ENCODE measurements at places on chromosomes 6 and 20.

DNA sequence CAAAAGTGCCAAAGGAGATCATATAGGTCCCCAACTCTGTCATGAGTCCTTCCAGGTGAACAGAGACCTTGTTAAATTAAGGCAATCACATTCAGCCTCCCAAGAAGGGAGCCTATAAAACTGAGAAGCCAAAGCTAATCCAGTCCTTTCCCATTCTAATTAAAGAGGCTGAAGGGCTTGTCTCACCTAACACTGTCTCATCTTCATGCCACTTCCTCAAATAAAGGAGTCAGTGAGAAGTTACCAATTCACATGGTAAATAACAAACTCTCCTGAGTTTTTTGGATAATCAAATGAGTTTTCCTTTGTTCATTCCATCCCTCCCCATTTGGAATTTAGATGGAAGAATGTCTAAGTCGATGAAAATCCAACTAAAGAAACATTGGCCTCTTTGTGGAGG is 242.8 kb downstream of the UST start:
- no peak for DNase-seq

DNA sequence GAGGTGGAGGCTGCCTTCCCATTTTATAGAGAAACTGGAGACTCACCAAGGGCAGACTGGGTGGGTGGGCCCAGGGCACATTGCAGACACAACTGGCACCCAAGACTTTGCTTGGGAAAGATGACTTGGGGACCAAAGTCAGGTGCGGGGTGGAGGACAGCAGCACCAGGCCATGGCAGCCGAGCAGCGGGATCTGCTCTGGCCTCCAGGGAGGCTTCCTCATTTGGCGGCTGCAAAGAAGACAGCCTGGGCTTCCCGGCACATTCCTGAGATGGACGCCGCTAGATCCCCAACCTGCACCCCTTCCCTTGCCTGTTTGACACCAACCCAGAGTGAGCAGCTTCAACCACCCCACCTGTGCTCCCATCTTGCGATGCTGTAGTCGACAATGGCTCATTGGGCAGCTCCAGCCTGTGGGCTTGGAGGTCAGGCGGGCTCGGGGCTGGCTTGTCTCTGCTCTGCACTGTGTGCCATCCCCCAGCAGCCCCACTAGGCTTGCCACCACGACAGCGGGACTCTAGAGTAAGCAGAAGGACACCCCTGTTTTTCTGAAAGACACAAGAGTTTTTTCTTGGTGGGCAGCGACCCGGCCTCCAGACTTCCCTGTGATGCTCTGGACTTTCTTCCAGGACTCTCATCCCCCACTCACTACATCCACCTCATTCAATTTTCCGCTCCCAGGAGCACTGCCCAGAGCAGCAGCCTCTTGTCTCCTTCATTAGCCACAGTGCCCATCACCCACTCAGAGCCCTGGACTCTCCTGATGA is 184.9 kb upstream of the CST7 start:
- no peak for DNase-seq

GRCh38 chr6:42049116-42049809 is 1.1 kb upstream of the TAF8 start:
- no peak for DNase-seq

DNA sequence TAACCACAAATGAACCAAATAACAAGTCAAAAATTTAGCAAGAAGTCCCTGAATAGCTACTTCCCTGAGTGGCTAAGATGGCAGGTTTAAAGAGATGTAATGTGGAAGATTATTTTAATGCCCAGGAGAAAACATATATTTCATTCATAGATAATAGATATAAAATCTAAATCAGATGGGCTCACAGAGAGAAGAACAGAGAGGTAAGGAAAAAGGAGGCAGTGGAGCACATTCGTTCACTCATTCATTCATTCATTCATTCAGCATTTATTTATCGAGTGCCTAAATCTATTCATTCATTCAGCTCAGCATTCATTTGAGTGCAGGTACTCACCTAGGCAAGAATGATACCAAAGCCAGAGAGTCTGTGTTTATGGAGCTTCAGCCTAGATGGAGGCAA is 32.1 kb upstream of the IYD start:
- no peak for DNase-seq

DNA sequence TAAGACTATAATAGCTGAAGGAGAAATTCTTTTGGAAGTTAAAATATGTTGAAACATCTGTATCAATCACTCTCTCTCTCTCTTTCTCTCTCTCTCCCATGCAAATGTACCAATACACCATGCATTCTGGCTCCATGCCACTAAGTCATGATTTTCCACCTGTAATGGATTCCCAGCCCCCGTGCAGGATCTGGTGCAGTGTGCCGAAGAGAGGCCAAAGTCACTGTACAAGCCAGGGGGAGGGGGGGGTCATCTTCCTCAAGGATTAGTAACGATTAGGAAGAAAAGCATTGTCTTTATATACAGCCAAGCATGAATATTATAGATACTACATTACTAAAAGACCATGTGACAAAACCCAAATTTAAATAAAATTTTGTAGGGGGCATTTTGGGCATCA is 725.1 kb downstream of the KIF16B start:
- no peak for DNase-seq

DNA sequence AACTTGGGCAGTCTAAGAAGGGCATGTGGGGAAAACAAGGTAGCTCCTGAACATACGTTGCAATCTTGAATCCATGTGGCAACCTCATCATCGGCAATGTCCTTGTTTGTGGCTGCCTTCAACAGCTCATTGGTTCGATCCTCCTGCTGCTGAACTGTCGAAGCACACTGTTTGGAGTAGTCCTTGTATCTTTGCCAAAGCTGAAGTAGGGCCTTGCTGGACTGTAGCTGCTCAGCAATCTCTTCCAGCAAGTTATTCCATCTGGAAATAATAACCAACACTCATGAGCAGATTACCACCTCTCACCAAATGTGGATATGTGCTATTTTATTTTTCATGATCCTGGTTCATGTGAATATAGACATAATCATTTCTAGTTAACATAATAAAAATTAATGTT is 413.3 kb downstream of the ESR1 start:
- DNase-seq = no peak

DNA sequence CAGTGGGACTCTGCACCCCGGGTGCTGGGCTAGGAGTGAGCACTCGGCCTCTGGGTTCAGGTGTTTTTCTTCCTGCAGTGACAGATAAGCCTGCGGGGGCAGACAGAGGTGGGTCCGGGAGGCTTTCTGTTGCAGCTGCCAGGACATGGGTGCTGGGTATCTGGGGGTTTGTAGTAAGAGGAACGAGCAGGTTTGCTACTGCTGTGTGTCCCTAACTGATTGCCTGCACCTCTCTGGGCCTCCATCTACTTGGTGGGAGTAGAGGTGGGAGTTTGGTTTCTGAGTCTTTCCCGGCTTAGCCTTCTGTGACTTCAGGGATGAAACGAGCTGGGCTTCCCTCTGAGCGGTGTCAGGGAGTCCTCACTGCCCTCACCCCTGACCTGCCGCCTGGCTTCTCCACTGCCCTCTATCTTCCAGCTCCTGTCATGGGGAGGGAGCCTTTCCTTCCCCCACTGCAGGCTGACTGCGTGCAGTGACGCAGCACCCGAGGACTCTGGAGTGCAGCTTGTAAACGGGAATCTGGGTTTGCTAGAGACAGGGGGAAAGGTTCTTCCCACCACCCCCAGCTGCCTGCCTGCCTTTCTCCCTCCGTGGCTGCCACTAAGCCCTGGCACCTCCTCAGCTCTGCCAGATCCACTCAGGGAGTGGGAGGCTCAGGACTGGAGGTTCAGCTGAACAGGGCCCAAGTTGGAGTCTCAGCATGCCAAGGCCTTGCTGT is 6.7 kb downstream of the DLGAP4 start:
- DNase-seq = no peak

- DNase-seq = no peak
Measured at GRCh38 chr6:169556758-169557548, 144.9 kb downstream of the WDR27 start.

- no peak for DNase-seq
Measured at GRCh38 chr6:21426841-21427490, 166.6 kb upstream of the SOX4 start.

GRCh38 chr20:29763821-29764511 is 1493.5 kb upstream of the DEFB115 start:
- no peak for DNase-seq

- DNase-seq = peak; percentile 44
Measured at GRCh38 chr6:52389626-52390360, 27.8 kb downstream of the PAQR8 start.

- no peak for DNase-seq
Measured at GRCh38 chr20:37937686-37938085, 34.8 kb downstream of the VSTM2L start.

DNA sequence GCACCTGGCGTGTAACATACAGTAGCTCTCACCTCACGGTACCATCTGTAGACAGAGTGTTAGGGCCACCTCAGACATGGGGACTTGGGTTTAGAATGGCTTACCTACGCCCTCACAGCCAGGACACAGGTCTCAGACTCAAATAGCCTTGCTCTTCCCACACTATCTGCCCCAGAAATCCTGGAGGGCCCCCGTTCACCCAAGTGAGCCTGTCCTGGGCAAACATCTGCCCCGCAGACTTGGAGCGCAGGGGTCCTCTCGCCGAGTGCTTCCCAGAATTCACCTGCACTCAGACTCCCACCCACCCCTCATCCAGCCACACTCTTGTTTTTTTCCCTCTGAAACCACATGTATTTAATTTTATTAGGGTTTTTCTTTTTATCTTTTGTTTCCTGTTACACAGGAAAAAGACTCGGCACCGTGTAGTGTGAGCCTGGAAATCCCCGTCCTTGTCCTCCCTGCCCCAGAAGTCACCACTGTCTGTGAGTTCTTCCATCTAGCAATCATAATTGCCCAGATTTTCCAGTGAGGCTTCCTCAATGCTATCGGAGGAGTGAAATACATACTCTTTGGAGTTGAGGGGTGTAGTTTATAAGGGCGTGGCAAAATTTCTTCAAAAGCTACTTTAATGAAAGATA is 17.1 kb upstream of the MAP1LC3A start:
- no peak for DNase-seq

GRCh38 chr6:139137706-139138105 is 2.8 kb downstream of the HECA start:
- DNase-seq = no peak

DNA sequence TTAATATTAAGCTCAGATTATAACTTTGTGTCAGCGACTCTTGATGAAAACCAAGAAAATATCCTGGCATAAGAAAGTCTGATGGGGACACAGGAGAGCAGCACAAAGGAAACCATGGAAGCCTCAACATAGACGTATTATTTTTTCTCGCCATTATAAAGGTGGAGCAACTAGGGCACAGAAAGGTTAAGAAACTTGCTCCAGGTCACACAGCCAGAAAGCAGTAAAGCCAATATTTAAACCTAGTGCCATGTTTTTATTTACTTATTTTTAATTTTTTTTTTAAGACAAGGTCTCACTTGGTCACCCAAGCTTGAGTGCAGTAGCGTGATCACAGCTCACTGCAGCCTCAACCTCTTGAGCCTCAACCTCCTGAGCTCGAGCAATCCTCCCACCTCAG is 259.3 kb downstream of the PREX1 start:
- DNase-seq = no peak

Data from SHP77 (cell line).